ENCODE measurements at places on chromosomes 4 and X.

- DNase-seq = no peak
These were observed 479.3 kb downstream of the INPP4B start for GRCh38 chr4:142366769-142367181.

DNA sequence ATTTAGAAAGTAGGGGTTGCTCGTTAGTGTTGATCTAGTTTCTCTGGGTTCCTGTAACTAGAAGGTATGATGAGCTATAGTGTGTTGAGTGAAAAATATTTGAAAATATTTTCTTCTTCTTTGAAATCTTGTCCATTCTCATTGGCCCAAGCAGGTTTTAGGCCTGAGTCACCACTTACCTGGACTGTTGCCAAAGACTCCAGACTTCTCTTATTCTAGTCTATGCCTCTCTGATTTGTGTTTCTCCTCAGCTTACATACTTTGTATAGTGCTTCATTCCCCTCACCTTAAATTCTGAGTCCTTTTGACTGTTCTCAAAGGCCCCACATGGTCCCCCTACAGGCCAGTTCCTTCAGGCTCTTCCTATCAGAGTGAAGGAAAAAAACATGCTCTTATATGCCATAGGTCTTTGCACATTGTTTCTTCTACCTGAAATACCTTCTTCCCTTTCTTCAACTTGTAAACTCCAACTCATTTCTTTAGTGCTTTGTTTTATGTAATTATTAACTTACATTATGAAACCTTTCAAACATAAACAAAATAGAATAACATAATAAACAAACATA lies 258.2 kb downstream of the PPP1R2C start:
- peak; percentile 83 for DNase-seq

DNA sequence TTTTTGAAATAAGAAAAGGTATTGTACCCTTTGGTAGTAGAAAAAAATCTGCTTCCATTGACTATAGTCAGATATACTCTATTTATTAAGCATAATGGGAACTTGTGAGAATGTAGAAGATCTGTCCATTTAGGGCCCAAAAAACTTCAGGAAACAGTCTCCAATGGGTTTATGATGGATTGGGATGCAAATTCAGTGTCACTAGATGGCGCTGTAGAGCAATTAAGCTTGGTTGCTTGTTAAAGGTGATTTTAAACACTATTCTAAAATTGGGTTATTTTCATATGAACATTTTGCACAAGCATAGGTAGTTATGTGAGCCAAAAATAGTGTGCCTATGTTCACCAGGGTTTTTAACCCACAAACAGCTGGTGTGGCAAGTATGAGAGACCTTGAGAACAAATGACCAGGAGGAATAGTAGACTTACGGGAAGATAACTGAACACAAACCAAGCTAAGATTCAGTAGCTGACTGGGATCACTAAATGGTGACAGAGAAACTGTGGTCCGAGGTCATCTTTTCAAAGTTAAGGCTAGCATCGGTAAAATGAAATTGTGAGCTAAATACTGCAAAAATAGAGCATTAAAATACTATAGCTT lies 80.3 kb upstream of the LSM6 start:
- DNase-seq = peak; percentile 51

GRCh38 chrX:140318296-140318695 lies 186.6 kb downstream of the SOX3 start:
- DNase-seq = peak; percentile 1

DNA sequence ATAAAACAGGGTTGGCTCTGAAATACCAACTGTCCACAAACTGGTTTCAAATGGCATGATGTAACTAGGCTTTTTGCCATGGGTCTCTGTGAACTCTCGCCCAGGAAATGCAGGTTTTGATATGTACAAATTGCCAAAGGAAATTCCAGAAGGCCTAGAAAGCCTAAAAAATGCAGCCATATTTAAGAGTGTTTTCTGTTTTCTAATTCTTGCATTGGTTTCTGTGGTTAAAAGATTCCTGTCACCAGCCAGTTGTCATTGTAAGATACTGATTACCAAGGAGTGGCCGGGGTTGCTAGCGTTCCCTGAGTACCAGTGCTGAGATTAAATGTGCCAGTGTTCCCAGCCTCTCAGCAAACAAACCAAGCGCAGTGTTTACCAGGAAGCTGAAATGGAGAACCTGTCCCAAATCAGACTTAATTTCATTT lies 53.9 kb upstream of the SORBS2 start:
- peak; percentile 69 for DNase-seq

DNA sequence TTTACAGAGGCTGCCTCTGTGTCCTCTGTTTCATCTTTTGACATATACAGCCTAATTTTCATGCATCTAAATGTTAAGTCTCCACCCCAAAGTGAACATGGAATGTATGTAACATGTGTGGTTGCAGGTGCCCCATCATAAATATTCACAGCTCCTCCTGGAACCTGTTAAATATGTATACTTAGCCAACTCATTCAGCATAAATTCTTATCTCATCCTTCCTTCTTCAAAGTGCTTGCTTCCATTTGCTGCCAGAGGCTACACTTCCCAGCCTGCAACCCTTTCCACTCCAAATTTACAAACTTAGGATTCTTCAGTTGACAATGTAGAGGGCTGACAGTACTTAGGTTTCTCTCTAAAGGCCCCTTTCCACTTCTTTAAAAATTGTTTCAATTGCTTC lies 60.6 kb downstream of the F8 start:
- DNase-seq = no peak

DNA sequence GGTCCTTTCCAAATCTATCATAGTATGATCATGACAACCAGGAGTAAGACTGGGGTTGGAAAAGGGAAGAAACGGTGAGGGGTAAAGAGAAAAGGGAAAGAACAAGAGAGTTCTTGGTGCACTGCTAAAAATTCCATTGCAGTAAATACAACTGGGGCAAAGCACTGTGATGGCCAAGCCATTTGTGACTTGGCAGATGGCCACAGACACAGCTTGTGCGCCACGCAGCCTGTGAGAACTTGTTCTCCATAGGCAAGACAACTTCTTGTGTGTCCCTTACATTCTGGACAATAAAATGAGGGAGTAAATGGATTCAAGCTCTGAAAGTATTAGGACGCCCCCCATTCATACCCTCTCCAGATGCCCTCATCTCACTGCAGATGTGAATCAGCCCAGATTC lies 10.9 kb downstream of the MFAP3L start:
- no peak for DNase-seq

GRCh38 chrX:153647461-153648357 lies 706 bp downstream of the DUSP9 start:
- DNase-seq = no peak

- peak; percentile 26 for DNase-seq
These were observed 9.0 kb upstream of the INTU start for GRCh38 chr4:127623797-127624083.

DNA sequence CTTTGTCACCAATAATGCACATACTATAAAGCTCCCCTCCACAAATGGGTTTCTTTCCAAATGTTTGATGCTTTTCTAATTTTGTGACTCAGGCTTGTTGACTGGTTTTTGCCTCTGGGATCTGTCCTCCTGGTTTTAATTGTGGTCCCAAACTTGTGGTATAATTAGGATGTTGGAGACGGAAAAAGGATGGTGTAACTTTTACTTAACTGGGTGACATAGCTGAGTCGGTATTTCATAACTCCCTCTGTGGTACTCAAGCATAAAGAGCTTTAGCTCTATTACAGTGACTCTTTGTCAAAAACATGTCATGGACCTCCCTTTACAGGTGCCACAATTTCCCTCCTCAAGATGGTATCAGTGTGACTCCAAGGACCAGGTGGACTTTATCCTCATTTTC lies 119.7 kb upstream of the RBPJ start:
- DNase-seq = peak; percentile 73

DNA sequence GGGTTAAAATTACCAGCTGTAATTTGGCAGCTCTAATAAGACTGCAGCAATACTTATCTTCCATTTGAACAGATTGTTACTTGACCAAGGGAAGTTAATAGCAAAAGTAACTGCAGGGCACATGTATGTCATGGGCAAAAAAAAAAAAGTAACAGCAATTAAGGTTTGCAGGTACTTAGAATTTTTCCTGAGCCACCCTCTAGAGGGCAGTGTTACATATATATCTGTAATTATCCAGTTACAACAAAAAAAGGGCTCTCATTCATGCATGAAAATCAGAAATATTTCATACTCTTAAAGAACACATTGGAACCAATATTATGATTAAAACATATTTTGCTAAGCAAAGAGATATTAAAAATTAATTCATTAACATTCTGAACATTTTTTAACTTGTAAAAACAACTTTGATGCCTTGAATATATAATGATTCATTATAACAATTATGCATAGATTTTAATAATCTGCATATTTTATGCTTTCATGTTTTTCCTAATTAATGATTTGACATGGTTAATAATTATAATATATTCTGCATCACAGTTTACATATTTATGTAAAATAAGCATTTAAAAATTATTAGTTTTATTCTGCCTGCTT lies 25.1 kb downstream of the XIAP start:
- peak; percentile 46 for DNase-seq

DNA sequence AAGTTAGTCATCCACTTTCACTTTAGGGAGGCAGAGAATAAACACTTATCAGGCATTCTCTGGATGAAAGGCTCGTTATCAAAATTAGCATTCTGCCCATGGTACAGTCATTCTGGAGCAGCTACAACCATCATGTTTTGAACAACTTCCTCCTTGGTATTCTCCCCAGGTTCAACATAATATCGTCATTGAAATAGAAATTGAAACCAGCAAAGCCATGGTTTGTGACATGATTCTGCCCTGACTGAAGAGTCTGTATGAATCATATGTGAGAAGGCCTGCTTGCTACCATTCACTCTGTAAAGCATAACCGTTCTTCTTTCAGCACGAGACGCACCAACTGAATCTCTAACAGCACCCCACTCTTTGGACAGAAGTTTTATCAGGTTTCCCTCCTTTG lies 127.5 kb upstream of the RADX start:
- DNase-seq = no peak

GRCh38 chr4:80740375-80740774 lies 290.1 kb upstream of the BMP3 start:
- no peak for DNase-seq

GRCh38 chr4:110474481-110474880 lies 1.5 kb upstream of the ENPEP start:
- no peak for DNase-seq

- DNase-seq = no peak
These were observed 51.5 kb upstream of the RAB9B start for GRCh38 chrX:103883533-103883932.

Measured in fibroblast of skin of right biceps (primary cell).